CD4-positive, alpha-beta T cell treated with Interleukin-6 at 100 ng/mL for 8 hours (primary cell): ENCODE measurements at places on chromosomes 3 and 15.

- DNase-seq: no peak
These were observed 175.8 kb downstream of the SV2B start for GRCh38 chr15:91275844-91276243.

GRCh38 chr15:98845138-98845884, 162.3 kb downstream of the PGPEP1L start:
- DNase-seq: no peak

- DNase-seq: no peak
These were observed 141.2 kb downstream of the SERPINI1 start for GRCh38 chr3:167876620-167877281.

- DNase-seq: no peak
These were observed 459.2 kb upstream of the ARRDC4 start for GRCh38 chr15:97501291-97501690.

- no peak for DNase-seq
These were observed 540 bp upstream of the EDC3 start for GRCh38 chr15:74696398-74696729.

- DNase-seq: no peak
These were observed 39.9 kb upstream of the BDH1 start for GRCh38 chr3:197595470-197596185.

DNA sequence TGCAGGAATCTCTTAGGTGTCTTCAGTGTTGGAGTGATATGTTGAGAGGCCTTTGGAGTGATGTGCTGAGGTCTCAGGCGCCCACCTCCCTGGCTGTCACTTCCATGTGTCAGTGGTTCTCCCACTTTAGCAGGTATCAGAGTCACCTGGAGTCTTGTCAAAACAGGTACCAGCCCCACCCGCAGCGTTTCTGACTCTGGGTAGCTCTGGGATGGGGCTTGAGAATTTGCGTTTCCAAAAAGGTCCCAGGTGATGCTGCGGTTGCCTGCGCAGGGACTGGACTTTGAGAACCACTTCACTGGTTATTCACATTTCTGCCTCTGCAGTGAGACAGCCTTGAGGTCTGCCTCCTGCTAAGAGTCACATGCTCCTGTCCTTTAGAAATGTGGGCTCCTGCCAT, 15.5 kb downstream of the UMPS start:
- no peak for DNase-seq

DNA sequence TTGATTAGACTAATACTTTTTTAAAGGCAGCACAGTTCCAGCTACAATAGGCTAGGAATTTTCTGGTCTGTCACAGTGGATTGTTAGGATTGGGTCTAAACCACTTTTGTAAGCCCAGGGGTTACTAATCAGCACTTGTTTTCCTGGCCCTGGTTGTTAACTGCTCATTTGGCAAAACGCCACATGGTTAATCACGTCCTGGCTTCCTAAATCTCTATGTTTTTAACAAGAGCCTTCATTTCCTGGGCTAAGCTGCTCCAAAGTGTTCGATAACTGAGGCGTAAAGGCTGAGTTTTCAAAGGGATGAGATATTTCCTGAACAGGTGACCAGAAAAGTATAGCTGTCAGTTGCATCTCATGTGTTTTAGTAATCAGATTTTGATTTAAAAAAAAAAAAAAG, 38.9 kb upstream of the CLRN1 start:
- no peak for DNase-seq

- DNase-seq: no peak
These were observed 12.8 kb downstream of the VGLL3 start for GRCh38 chr3:86978111-86978551.

- DNase-seq: no peak
These were observed 188.3 kb downstream of the LSAMP start for GRCh38 chr3:116256843-116257485.

GRCh38 chr15:52295421-52296001, at the start of gene MYO5C:
TSS of gene MYO5C (minus strand) at chr15:52295804. CDS start at chr15:52295636, 168 bp downstream.
- no peak for DNase-seq

- no peak for DNase-seq
These were observed 57.4 kb upstream of the MYZAP start for GRCh38 chr15:57534281-57534680.

DNA sequence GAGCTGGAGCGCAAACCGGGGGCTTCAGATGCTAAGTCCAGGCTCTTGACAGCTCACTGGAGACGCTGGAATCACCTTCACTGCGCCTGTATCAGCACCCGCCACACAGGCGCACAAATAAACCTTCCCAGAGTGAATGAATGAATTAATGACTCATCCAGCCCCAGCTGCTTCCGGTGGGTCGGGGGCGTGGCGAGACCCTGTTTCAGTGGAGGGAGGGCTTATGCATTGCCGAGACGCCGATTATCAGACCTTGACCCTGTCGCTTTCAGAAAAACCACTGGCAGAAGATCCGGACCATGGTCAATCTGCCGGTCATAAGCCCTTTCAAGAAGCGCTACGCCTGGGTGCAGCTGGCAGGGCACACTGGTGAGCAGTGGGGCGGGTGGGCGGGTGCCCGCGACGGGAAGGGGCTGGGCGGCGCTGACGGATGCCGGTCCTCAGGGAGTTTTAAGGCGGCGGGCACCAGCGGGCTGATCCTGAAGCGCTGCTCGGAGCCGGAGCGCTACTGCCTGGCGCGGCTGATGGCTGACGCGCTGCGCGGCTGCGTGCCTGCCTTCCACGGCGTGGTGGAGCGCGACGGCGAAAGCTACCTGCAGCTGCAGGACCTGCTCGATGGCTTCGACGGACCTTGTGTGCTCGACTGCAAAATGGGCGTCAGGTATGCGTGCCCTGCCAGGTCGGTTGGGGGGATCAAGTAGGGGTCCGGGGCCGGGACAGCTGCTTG, 7.7 kb downstream of the ITPKA start:
- peak; percentile 9 for DNase-seq

- no peak for DNase-seq
These were observed 29.4 kb downstream of the AADAC start for GRCh38 chr3:151843275-151843674.

GRCh38 chr3:197206913-197207312, 91.5 kb downstream of the DLG1 start:
- DNase-seq: no peak

DNA sequence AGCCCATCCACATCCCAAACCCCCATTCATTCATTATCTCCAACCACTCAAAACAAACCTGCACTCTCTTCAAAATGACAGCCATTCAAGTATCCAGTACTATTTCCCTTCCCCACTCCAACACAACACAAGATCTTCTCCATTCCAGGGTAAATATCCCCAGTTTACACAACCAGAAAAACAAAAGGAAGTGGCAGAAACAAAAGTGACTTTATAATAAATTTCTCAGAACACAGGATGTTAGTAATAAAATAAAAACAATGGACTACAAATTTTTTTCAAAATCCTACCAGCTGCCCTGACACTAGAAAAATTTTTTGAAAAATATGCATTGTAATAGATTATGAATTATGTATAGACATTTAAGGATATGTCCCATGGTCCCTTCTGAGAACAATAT, 14.2 kb downstream of the CPA3 start:
- DNase-seq: no peak

DNA sequence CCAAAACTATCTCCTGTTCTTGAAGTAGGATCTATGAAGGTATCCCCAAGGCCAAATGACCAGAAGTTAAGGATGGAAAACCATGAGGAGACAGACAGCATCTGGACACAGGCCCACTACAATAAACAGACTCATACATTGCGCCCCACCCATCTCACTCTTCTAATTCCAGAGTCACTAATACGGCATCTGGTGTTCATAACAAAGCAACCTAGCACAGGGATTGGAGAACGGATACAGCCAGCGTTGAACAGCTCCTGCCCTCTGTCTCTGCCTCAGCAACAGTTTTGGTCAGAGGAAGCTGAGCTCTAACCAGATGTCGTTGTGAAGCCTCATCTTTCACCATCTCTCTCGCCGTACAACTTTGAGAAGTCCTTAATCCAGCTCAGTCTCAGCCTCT, 44.5 kb upstream of the CCDC80 start:
- no peak for DNase-seq

GRCh38 chr15:74013374-74013894, 18.9 kb downstream of the PML start:
- no peak for DNase-seq

GRCh38 chr15:76337696-76338485, 1.3 kb downstream of the ISL2 start:
- no peak for DNase-seq

DNA sequence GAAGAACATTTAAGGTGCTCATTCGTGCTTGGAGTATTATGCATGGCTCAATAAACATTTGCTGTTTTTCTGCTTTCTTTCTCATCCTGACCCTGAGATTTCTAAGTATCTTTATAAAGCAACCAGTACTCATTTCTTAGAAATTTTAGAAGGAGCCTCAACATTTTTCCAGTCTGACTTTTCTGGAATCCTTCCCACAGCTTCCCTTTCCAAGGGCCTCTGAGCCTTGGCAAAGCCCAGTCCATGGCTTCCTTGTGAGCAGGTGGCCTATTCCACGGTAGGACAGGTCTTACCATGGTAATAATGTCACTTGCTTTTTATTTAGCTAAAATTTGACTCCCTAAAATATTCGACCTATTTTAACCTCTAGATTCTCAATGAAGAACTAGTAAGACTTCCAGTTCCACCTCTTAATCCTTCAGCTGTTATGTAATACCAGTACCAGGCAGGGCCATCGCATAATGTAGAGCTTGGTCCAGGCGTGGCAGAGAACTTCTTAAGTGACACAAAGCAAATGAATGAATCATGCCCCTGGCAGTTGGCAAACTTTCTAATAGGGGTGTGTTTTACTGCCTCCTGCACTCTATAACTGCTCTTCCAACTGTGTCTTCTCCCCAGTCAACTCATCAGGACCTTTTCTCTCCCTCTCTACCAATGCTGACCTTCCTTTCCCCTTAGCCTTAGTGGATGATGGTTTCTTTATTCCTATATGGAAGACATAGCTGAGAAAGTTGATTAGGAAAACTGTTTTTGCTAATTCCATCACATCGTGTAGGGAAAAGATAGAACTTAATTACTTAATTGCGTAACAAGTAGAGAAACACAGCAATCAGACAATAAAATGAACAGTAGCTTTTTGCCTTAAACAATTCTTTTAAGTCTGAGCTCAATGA, 894 bp upstream of the TM4SF4 start:
- DNase-seq: no peak

- peak; percentile 9 for DNase-seq
These were observed 41.1 kb upstream of the SKOR1 start for GRCh38 chr15:67784090-67784781.

- DNase-seq: no peak
These were observed 4.0 kb downstream of the PSMD6 start for GRCh38 chr3:64019271-64019670.

DNA sequence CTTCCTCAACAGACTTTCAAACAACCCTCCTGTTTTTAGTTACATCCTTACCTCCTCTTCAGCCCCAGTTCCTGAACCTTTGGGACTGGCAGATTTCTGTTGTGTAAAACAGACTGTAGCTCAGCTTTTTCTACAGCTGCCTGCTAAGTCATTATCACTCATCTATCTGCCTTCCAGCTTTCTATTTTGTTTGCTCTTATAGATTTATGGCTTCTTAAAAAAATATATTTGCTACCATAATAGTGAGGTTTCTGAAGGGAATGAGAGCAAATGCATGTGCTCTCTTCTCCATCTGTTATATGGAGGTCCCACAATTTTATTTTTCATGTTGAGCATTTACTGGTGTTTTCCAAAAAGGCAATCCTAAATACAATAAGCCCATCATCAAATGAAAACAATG, 18.2 kb upstream of the GJD2 start:
- DNase-seq: no peak

GRCh38 chr3:105094588-105094987, 272.1 kb upstream of the ALCAM start:
- DNase-seq: no peak

DNA sequence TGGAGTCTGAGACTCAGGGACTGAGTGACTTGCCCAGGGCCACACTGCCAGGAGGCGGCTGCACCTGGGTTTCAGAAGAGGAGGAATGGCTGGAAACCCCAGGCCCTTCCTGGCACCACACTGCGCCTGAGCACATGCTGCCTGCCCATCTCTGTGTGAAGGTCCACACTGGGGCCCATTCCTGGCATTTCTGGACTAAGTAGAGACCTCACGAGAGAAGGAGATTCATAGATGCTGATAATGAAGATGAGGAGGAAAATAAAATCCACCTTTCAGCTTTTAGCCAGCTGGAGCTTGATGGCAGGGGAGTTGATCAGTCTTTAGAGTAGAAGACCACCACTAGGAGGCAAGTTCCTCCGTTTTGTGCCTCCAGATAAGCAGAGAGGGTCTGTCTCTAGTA, 40.2 kb upstream of the TF start:
- DNase-seq: no peak

- no peak for DNase-seq
These were observed 398.9 kb upstream of the NR2F2 start for GRCh38 chr15:95931619-95932018.

- DNase-seq: no peak
These were observed 23.3 kb downstream of the TLE3 start for GRCh38 chr15:70074380-70074779.

GRCh38 chr15:66951531-66952320, 113.7 kb upstream of the SMAD3 start:
- no peak for DNase-seq

DNA sequence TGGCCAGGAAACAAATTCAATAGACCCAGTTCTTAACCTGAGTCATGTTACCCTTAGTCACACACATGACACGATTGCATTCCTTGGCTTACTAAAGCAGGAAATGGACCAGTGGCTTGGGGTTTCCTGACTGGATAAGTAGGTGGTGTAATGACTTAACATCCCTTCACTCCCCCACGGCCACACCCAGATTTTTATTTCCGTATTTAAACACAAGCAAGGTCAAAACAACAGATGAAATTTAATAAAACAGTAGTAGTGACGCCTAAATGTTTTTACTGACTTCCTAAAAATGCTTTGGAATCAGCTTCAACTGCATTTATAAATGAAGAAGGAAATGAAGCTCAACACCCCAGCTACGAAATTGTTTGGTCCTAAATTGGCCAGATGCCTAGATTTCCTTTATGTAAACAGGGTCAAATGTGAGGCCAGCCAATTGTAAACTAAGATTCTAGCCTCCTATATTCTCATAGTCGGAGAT, 324.3 kb downstream of the CHST2 start:
- DNase-seq: peak; percentile 25

GRCh38 chr15:75887178-75887577, 16.5 kb upstream of the FBXO22 start:
- DNase-seq: no peak

- DNase-seq: no peak
These were observed 33.5 kb upstream of the PTPN23 start for GRCh38 chr3:47347217-47347801.

- DNase-seq: no peak
These were observed 18.4 kb upstream of the BCHE start for GRCh38 chr3:165855581-165855980.

GRCh38 chr15:42213511-42213910, 5.4 kb upstream of the VPS39 start:
- no peak for DNase-seq

- peak; percentile 48 for DNase-seq
These were observed 79.8 kb downstream of the RHCG start for GRCh38 chr15:89416339-89417183.

DNA sequence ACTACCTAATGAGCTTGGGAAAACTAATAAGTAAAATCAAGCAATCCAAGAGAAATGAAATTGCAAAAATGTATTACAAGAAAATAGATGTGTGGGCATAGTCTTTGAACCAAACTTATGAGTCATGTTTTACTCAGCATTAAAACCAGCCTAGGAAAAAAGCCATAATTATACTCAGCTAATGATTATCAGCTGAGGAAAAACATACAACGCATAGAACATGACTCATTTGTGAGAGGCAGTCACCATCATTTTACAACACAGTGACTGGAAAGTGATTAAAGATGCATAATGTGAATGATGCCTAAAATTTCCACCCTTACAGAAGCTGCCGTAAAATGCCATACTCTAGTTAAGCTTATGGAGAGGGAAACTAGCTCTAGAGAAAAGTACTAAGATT, 238.0 kb upstream of the EOMES start:
- DNase-seq: no peak
